ENCODE measurements at places on chromosomes 11 and 22.

GRCh38 chr11:44625759-44626523, 60.5 kb downstream of the CD82 start:
- no peak for DNase-seq

- DNase-seq: no peak
Measured at GRCh38 chr11:126676536-126676935, 321.1 kb downstream of the ST3GAL4 start.

- no peak for DNase-seq
Measured at GRCh38 chr11:33785609-33786008, 11.3 kb upstream of the FBXO3 start.

DNA sequence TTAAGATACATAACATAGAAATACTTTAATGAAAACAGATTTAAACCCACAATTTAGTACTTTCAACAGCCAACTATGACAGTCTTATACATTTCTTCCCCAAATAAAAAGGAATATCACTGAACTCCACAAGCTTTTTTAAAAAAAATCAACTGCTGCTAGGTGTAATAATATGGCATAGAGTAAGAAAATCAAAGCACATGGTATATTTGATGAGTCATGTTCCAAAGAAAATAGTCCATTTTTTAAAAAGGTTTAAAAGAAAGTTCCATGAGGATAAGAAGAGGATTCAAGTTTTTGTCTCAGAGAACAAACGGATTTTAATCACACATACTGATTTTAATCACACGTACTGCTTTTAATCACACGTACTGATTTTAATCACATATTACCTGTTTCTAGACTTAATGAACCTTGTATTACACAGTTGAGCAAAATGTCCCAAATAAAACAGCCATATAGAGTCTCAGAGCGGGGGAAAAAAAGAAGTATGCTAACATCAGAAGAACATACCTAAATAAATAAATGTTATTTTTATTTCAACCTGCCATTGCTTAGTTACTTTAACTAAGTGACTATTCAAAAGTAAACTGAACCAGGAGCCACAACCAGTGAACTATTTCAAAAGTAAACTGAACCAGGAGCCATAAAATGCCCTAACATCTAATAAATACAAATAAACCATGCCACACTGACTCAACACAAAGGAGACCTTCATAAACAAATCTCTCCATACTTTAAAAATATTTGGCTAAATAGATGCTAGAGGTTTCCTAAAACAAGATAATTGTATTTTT, 198.4 kb downstream of the SBF2 start:
- DNase-seq: no peak

DNA sequence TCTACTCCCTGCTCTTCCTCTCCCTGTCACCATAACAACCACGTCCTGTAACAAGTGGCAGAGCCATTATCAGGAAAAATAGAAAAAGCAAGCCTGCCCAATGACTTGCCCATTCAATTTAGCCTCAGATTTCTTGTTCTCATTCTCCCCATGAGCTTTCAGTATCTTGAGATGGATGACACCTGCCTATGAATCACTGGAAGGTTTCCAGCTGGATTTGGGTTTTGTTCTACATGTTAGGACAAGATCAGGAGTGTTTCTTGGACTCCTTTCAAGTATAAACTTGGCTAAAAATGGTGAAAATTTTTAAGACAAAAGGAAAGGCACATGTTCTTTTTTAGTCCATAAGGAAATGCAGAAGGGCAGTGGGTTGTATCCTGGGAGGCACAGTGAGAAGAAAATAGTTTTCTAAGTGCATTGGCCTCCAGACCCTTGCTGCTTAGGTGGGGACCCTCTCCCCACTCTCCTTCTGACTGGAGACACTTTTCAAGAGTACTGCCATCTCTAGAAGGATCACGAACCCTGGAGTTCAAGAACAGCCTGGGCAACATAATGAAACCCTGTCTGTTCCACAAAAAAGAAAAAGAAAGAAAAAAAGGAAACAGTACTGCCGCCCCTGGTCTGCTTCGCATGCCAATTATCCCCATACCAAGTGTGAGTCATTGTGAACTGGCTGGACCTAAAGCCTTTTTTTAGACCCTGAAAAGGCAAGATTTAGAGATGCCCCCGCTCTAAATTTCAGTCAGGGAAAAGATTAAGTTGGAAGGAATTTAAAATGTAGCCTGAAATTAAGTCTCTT, 51.0 kb downstream of the MTNR1B start:
- DNase-seq: no peak

GRCh38 chr11:94751218-94751609, 16.9 kb upstream of the AMOTL1 start:
- DNase-seq: no peak

DNA sequence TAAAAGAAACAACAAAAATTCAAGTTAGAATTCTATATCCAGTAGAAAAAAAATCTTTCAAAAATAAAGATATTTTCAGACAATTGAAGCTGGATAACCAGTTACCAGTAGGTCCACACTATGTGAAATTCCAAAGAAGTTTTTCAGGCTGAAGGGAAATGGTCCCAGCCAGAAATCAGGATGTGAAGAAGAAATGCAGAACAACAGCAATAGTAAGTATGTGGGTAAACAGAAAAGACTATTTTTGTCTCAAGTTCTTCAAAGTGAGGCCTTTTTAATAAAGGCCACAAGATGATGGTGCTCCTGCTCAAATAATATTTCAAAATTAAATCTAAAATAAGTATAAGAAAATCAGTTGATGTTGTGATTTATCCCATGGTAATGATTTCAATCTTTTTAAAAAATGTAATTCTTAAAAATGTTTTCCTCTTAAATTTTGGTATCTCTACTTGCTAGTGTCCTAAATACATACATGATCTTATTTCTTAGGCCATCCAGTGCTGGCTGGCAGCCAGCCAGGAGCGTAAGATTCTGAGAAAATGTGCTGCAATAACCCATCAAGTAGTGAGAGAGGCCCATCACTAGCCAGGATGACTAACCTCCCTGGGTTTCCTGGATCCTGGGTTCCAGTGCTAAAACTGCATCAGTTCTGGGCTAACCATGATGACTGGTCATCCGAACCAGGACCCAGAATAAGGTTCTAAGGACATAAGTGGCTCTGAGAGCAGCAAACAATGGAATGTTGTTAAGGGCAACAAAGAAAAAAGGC, 15.6 kb upstream of the UCP3 start:
- no peak for DNase-seq

DNA sequence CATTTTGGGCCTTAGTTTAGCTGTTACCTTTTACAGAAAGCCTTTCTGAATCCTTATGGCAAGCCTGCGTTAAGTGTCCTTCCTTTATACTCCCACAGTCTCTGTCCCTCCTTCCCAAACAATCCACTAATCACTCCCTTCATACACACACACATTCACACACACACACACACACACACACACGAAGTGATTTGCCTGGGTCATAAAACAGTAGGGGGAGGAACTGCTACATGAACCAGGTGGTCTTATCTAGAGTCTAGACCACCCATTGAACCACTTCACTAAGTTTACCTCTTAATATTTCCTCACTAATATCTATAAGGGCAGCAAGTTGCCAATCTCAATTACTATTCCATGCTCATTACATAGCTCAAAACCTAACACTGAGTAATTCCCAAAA, 196.7 kb upstream of the GUCY1A2 start:
- DNase-seq: no peak

DNA sequence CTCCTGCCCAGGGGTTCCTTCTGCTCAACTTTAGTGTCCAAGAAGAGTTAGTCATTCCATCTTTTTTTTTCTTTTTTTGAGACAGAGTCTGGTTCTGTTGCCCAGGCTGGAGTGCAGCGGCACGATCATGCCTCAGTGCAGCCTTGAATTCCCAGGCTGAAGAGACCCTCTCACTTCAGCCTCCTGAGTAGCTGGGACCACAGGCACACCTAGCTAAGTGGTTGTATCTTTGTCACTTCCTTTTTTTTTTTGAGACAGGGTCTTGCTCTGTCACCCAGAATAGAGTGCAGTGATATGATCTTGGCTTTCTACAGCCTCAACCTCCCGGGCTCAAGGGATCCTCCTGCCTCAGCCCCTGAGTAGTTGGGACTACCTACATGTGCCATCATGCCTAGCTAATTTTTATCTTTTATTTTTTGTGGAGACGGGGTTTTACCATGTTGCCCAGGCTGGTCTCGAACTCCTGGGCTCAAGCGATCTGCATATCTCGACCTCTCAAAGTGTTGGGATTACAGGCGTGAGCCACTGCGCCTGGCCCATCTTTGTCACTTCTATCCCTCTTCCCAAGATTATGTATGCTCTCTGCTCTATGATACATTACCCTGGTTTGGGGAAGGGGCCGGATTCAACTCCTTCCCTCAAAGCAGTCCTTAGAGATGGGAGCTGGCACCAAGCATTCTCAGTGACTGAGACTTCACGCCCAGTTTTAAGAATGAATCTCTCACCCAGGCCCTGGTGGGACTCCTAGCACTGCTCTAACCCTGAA, 10.0 kb downstream of the SSH3 start:
- no peak for DNase-seq

DNA sequence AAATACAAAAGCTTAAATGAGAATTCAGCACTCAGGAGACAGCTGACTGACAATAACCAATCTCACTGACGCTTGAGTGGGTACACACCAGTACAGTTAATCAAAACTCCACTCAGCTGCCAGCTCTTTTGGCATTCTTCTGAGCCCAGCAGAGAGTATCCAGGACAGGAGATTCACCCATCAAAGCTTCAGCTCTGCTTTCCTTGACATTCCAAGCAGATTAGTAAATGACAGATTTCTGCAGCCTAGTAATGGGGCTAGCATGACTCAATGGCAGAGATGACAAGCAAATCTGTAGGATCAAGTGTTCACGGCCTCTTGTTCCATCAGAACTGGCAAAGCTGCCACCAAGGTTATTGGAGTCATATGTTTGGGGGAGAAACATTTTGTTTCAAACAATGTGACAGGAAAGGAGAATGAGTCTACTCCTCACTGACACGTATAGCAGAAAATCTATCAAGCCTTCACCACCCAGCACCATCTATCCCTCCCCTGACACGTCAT, 420.0 kb downstream of the DYNC2H1 start:
- DNase-seq: no peak

DNA sequence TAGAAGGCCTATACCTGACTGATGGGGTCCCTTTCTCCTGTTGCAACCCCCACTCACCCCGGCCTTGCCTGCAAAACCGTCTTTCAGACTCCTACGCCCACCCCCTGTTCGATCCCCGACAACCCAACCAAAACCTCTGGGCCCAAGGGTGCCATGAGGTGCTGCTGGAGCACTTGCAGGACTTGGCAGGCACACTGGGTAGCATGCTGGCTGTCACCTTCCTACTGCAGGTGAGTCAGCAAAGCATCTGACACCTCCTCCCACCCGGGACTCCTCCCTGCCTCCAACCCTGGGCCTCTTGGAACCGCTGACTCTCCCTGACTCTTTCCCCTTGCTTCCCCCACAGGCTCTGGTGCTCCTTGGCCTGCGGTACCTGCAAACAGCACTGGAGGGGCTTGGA, 1.2 kb downstream of the ROM1 start:
- no peak for DNase-seq

- no peak for DNase-seq
Measured at GRCh38 chr11:115780646-115781362, 276.6 kb upstream of the CADM1 start.

- no peak for DNase-seq
Measured at GRCh38 chr11:119367661-119368120, 13.8 kb downstream of the USP2 start.

GRCh38 chr11:62621027-62621566, 689 bp downstream of the B3GAT3 start:
- no peak for DNase-seq

- no peak for DNase-seq
Measured at GRCh38 chr11:13334034-13334786, 56.6 kb downstream of the BMAL1 start.

DNA sequence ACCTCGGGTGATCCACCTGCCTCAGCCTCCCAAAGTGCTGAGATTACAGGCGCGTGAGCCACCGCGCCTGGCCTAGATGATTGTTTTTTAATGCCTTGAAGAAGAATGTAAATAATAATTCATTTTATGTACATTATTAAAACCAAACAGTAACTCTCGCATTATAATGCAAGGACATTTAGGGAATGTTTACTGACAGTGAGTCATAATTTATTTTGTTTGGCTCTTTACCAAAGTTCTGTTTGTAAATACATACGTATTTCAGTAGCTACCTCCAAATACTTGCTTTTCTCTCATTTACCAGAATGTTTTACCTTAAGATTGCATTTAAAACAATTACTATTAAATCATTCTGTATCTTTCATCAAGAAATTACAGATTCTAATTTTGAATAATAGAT, 3.0 kb downstream of the RAB39A start:
- no peak for DNase-seq

DNA sequence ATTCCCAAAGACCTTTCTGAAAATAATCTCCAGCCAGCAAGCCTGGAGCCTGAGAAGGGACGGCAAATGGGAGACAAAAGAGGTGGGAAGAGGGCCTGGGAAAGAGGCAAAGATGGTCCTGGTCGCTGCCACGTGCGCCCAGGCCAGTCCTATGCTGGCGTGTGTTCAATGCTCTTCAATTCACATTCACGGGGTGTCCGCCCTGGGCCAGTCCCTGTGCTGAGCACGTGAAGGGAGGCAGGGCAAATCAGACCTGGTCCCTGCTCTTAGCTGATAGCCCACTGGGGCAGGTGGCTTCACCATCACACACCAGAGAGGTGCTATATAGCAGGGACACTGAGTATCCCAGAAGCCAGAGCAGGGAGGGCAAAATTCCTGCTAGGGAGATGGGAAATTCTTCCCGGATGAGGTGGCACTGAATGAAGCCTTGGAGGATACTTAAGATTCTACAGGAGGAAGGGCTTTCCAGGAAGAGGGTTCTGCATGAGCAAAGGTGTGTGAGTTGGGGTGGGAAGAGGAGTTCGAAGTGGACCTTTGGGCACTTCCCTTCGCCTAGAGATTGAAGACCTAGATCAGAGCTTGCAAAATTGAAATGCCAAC, 148.2 kb downstream of the CHST1 start:
- DNase-seq: no peak

DNA sequence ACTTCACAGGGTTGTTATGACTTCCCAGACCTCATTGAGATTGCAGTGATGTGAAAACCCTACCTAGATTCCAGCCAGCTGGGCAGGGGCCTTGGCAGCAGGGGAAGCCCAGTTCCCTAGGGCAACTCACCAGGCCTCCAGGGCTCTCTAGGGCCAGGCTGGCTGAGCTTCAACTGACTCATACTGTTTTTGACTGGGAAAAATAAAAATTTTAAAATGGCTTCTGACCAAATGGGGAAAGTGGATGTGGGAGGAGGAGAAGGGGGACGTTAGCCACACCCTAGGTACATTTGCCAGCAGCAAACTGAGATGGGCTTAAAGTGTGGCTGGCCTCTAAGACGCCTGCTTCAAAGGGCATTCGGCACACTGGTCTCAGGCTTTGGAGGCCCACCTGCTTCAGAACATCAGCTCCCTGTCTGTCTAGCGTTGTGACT, 39.0 kb downstream of the BMAL1 start:
- no peak for DNase-seq

Measured in iPS DF 6.9 (cell line).